Gastroesophageal sphincter (tissue), 4 donors: ENCODE measurements at places on chromosomes 11 and 22. TPM values are rescaled to one million over a fixed set of nuclear protein-coding genes. Genes with fewer than 3 reads are reported as not detected.

The CRYBB2 gene
- total RNA-seq: not detected

The SLC29A2 gene
- 1.6 TPM for total RNA-seq

GRCh38 chr11:27358296-27358695 is 4.7 kb downstream of the CCDC34 start:
- no peak for ATAC-seq

- no peak for ATAC-seq
Observed at GRCh38 chr11:79119491-79120284, 321.1 kb downstream of the TENM4 start.
